ENCODE measurements at places on chromosomes 1 and 21. TPM values are rescaled to one million over a fixed set of nuclear protein-coding genes. Genes with fewer than 3 reads are reported as not detected.

The GSTM1 gene
- 45.9 TPM for polyA plus RNA-seq

The AADACL4 gene
- polyA plus RNA-seq: not detected

The RNU1-1 gene
- not detected for polyA plus RNA-seq

The CRYAA gene
- not detected for polyA plus RNA-seq

The RORC gene
- 0.02 TPM for polyA plus RNA-seq

The EPHX1 gene
- 6.3 TPM for polyA plus RNA-seq

The LYPD8 gene
- not detected for polyA plus RNA-seq

The ST6GALNAC3 gene
- polyA plus RNA-seq: 0.06 TPM

The IGSF21 gene
- polyA plus RNA-seq: not detected

The PBX1 gene
- 1.1 TPM for polyA plus RNA-seq

The TMEM61 gene
- 1.9 TPM for polyA plus RNA-seq

The UBXN10 gene
- polyA plus RNA-seq: 0.06 TPM

The EPRS1 gene
- 107 TPM for polyA plus RNA-seq

The LGR6 gene
- 0.39 TPM for polyA plus RNA-seq

The HTR6 gene
- polyA plus RNA-seq: not detected

The CC2D1B gene
- 17.3 TPM for polyA plus RNA-seq

The IL20 gene
- 0.33 TPM for polyA plus RNA-seq

The C1QTNF12 gene
- 0.75 TPM for polyA plus RNA-seq

The VASH2 gene
- polyA plus RNA-seq: 0.06 TPM

Data from foreskin keratinocyte (primary cell).